ENCODE measurements at places on chromosomes 3 and 15.
A peak's percentile ranks its signal among the peaks of the same experiment; 100 is the strongest.

DNA sequence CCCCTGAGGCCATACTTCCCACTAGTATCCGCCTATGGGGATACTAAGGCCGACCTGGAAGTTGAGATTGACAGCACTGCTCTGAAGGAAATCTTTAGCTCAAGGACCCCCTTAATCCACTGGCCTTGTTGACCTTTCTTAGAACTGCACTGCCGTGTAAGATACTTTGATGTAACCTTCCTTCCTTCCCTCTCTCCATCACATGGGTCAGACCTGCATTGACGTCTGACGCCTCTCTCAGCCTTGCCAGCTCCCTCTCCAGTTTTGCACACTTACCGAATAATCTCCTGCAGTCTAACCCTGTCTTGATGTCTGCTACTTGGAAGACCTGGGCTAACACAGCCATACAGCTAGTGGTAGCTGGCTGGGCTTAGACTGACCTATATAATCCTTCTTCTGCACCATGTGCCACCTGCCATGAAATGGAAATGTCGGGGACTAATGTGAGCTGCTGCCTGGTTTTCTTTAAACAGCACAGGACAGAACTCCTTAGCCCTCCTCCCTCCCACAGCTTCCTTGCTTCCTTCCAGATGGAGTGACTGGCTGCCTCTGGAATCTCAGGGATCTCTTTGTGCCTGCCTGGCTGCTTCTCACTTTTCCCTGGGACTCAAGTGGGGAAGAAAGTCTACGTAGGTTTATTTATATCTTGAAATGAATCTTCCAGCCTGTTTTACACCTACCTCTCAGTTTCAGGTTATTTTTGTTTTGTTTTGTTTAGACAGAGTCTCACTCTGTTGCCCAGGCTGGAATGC lies 39.2 kb upstream of the HERC1 start:
- DNase-seq: no peak

DNA sequence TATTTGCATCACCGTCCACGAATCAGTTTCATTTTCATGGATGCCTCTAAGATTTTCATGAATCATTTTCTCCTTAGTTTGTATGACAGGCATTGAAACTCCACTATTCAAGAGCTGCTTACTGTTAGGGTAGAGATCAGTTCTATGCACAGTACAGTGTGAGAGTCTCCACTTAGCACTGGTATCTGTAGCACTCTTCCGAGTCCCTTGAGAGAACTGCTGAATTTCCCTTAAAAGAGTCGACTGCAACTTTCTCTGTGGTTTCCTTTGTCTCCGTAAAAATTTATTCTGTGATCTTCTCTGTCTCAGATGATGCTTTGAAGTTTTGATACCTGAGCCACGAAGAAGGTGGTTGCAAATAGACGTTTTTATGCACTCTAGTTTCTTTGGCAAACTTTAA lies 14.8 kb downstream of the GTPBP8 start:
- DNase-seq: no peak

- DNase-seq: no peak
These were observed 11.3 kb downstream of the MITF start for GRCh38 chr3:69750549-69750948.

- DNase-seq: peak; percentile 93
These were observed 283.0 kb downstream of the UACA start for GRCh38 chr15:70480196-70480856.

GRCh38 chr3:157695586-157695985 lies 192.4 kb upstream of the VEPH1 start:
- no peak for DNase-seq

DNA sequence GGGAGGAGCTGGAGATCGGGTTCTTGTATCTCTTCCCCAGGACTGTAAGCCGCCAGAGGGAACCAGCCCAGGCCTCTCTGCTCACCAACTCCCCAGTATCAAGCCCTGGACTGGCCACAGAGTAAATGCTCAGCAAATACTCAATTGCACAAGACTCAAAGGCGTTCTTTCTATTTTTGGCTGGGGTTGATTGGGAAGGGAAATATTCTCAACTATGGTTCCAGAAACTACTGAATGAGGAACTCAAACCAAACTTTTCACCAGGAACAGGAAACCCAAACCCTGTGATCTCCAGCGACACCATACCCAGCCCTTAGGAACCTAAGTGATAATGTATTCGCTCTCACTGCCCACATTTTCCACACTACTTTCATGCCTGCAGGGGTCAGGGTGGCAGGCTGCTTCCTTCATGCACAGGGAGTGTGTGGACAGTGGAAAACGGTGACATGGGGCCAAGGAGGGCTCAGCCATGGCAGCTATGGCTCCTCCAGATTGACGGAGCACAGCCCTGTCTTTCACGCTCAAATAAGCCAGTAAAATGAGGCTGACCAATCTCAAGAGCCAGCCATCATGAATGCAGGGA lies 124.7 kb upstream of the RAD18 start:
- no peak for DNase-seq

GRCh38 chr3:71201939-71202338 lies 381.6 kb downstream of the FOXP1 start:
- no peak for DNase-seq

DNA sequence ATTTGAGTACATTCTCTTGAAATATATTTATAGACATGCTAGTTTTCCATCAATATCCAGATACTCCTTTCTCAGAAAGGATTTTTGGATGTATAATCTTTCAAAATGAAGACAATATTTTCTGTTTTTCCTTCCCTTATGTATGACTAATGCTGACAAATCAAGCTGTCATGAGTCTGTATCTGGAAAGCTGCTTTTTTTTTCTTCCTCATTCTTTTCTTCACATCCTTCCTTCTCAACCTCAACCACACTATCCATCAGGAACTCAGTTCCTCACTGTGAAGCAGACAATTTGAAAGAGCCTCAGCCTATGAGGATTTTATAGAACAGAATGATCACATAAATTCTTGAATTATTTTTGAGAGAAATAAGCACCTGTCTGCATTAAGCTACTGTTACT lies 335.9 kb upstream of the EPHA6 start:
- no peak for DNase-seq

DNA sequence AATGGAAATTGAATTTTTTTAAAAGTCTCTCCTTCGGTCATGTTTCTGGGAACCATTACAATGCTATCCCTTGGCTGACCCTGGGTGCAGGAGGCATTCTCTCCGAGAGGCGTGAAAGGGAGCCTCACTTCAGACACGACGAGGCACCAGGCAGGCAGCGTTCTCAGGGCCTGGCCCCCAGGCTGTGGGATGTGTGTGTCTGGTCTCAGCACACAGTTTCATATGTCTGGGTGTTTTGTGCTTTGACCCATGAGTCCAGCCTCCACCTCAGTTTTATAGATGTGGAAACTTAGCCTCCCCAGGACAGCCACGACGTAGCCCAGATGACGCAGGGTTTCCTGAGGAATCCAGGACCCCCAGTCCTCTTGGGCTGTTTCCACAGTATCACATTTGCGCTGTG lies 34.0 kb downstream of the FGD5 start:
- no peak for DNase-seq

DNA sequence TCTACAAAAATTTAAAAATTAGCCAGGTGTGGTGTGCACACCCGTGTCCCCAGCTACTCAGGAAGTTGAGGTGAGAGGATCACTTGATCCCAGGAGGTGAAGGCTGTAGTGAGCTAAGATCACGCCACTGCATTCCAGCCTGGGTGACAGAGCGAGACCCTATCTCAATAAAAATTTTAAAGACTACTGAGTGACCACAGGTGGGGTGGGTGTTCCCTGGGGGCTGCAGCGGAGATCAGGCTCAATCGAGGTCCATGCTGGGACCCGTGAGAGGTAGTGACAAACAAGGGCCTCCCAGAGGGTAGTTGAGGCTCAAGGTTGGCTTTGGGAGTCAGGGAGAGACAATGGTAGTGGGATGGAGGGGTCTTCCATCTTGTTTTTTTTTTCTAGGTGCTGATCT lies 38.9 kb upstream of the LIMD1 start:
- DNase-seq: no peak

GRCh38 chr15:80582816-80583423 lies 112.2 kb upstream of the ABHD17C start:
- no peak for DNase-seq

DNA sequence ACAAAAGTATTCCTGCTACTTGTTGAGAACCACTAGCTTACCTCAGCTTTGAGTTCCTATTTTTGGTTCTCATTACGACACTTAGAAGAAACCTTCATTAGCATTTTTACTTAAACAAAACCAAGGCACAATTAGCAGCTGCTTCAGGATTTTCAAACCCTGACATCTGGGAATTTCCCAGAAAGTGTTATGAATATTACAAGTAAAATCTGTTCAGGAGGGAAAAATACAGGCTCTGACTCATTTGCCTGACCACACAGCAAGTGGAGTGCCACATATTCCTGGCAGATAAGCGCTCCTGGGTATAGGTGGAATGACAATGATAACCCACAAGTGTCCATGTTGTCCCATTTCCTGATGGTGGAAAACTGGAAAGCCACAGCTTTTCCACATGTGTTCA lies 10.3 kb upstream of the RFTN1 start:
- DNase-seq: no peak

DNA sequence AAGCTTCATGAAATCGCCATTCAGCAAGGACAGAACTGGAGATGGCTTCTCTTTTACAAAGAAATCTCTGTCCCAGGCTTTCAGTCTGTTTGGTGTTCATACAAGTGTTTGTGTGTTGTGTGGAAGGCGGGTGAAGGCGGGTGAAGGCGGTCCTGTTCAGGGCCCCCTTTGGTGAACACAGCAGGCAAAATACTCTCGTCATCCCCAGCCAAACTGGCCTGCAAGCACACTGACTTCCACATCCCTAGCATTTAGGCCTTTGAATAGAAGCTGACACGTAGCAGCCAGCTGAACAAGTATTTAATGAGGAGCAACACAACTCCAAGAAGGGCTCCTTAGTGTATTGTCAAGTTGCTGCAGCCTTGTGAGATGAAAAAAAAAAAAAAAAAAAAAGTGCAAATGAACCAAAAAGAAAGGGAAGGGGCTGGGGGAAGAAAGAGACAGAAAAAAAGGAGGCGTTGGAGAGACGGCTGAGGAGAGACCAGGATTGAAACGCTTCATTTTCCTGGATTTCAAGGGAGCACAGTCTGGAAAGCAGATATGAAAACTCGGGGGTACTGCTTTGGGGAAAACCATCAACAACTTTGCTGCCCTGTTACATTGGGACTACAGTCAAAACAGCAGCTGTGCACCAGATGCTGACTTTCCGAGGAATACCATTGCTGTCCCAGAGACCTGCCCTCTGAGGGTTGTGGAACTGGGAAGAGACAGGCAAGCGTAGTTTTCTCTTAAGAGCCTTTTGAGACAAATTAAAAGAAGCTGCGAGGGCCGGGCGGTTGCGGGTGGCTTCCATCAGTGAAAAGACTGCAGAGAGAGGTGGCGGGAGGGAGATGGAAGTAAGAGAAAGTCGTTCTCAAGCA lies 74.6 kb downstream of the TGFBR2 start:
- DNase-seq: no peak

- DNase-seq: no peak
These were observed 22.7 kb upstream of the CHRNB4 start for GRCh38 chr15:78663703-78664102.

DNA sequence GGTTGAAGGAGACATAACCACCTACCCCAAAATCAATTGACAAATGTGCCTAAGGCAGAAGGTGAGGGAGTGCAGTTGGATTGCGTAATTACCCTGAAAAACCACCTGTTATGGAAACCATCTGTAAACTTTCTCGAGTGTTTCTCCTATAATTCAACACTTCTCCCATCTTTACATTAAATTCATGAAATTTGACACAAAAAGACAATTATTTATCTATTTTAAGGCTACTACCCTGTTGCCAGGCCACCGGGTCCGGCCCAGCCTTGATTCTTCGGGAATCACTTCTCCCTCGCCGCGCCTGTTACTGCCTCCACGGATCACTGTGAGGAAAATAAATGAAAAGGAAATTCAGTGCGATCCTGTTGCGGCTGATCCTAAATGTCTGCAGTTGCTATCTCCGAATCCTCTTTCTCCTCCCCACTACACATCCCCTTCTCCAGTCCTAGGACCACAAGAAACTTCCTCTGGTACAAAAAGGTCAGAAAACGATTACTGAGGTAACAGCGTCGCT lies 646 bp downstream of the IQCB1 start:
- DNase-seq: peak; percentile 20

DNA sequence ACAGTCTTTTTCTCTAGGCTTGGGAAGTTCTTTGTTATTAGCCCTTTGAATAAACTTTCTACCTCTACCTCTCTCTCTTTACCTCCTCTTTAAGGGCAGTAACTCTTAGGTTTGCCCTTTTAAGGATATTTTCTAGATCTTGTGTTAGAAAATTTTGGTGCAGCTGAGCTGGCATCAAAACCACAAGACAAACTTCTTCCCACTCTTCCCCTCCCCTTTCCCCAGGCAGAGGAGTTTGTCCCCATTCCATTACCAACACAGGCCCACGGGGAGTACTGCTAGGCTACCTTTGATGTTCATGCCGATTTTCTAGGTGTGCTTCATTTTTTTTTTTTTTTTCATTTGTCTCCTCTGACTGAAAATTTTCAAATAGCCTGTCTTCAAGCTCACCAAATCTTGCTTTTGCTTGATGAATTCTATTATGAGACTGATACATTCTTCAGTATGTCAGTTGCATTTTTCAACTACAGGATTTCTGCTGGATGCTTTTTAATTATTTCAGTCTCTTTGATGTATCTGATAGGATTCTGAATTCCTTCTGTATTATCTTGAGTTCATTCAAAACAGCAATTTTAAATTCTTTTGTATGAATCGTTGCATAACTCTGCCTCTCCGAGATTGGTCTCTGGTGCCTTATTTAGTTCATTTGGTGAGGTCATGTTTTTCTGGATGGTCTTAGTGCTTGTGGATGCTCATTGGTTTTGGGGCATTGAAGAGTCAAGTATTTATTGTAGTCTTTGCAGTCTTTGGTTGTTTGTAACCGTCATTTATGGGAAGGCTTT lies 112.0 kb downstream of the UBE2E2 start:
- DNase-seq: no peak

- DNase-seq: no peak
These were observed 1552.3 kb downstream of the OTOL1 start for GRCh38 chr3:163048881-163049280.

GRCh38 chr15:97995881-97996603 lies 35.5 kb downstream of the ARRDC4 start:
- DNase-seq: peak; percentile 92

DNA sequence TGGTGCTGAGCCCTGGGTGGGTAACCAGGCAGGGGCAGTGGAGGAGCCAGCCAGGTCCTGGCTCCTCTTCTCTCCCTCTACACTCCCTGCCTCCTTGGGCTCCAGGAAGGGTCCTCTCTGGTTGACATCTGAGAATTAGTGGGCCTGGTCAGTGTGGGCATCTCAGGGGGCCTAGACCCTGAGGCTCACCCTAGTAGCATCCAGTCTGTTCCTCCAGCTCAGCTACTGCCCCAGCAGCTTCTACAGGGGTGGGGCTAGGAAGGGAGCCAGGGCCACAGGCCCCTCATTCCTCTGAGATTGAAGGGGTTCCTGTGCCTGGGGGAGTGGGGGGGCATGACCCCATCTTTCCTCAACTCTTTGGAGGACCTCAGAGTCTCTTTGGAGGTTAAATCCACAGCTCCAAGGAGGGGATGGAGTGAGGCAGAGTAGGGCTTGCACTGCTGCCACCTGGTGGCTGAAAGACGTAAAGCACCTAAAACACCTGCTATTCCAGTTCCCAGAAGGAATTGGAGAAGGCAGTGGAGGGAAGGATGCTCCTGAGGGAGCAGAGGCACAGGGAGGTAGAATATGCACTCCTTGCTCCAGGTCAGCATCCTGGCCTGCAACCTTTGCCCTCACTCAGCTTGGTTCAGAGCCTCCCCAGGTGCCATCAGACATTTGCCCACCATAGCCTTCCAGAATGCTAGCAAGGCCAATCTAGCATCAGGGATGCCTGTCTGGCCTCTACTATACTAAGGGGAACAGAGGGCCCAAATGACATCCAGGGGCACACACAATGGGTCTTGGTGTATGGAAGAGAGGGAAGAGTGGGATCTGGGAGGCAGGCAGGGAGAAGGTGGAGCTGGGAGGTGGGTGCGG lies 25.1 kb downstream of the C3orf18 start:
- DNase-seq: peak; percentile 48

- no peak for DNase-seq
These were observed 15.1 kb upstream of the UACA start for GRCh38 chr15:70778258-70779076.

All from hematopoietic multipotent progenitor cell (in vitro differentiated cells).